ENCODE measurements at places on chromosomes 3 and 15.

DNA sequence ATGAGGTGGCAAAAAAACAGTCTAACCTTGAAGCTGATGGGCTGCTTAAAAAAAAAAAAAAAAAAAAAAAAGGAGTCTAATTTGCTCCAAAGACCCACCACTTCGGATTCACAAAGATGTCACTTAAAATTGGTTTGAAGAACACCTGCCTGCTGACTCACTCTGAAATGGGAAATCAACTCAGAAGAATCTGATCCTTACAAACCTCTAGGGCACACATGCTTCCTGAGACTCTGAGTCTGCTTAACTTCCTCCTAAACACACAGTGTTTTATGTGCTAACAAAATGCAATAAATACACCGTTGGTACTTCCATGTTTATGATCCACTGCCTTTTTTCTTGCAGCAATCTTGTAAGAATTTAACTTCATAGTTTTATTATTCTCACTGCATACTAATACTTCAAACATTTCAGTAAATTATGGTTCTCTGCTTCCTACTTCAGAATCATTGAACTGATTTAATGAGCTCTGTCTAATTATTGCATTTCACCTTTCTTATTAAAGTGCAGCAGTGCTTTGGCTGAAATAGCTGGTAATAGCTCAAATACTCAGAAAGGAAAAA, 73.0 kb upstream of the FRMD4B start:
- no peaks in the 10 kb centered on the region for H3K4me1 ChIP-seq
- no peak overlapping the region for H3K27ac ChIP-seq

GRCh38 chr3:155594526-155595187, 150.2 kb downstream of the PLCH1 start:
- H3K4me1 ChIP-seq, result no peaks in the 10 kb centered on the region
- H3K36me3 ChIP-seq, result no peaks in the 10 kb centered on the region
- no peak overlapping the region for H3K27ac ChIP-seq
- H3K4me3 ChIP-seq, result no peak overlapping the region
- DNase-seq, result no peak

GRCh38 chr3:12994357-12994606, 78.9 kb downstream of the IQSEC1 start:
- peak overlapping the region; percentile 92 for H3K27ac ChIP-seq
- peaks cover 68% of the 10 kb centered on the region for H3K4me1 ChIP-seq
- H3K27me3 ChIP-seq, result no peaks in the 10 kb centered on the region
- peak overlapping the region; percentile 86 for H3K4me3 ChIP-seq

DNA sequence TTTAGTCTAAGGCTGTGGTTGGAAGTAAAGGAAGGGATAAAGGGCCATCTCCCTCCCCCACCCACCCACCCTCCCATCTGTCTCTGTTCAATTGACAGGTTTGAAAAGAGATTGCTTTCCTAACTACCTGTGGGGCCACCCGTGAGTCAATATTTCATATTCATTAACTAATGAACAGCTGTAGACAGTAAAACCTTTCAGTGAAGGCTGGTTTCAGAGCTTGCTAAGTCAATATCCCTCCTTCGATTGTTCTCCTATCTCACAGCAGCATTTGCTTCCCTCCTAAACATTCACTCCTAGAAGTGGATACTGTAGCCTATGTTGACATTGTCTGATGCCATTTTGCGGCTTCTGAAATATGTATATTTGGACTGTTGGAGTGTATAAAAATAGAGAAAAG, 85.9 kb upstream of the SYNPR start:
- no peak for DNase-seq
- no peaks in the 10 kb centered on the region for H3K36me3 ChIP-seq
- no peaks in the 10 kb centered on the region for H3K27me3 ChIP-seq

- peaks cover 6% of the 10 kb centered on the region for H3K4me1 ChIP-seq
- H3K27ac ChIP-seq, result no peak overlapping the region
- H3K27me3 ChIP-seq, result peaks cover 6% of the 10 kb centered on the region
- DNase-seq, result no peak
- no peak overlapping the region for H3K4me3 ChIP-seq
- H3K36me3 ChIP-seq, result no peaks in the 10 kb centered on the region
Observed at GRCh38 chr15:41599061-41599460, 40.0 kb downstream of the TYRO3 start.

DNA sequence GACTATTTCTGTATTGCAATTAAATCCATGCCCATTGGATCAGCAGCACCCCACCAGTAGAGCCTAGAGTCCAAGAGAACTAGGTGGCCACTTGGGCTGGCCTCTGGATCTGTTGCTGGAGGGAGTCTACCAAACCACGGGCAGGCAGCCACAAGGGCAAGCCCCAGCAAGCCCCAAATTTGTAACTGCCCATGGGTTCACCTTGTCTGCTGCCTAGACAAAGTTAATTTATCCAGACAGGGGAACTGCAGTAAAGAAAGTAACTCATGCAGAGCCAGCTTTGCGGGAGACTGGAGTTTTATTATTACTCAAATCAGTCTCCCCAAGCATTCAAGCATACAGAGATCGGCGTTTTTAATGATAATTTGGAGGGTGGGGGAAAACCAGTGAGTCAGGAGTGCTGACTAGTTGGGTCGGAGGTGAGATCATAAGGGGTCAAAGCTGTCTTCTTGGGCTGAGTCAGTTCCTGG, 74.0 kb upstream of the TERB2 start:
- H3K4me3 ChIP-seq, result peak overlapping the region; percentile 30
- H3K27me3 ChIP-seq, result peaks cover 13% of the 10 kb centered on the region
- H3K4me1 ChIP-seq, result peaks cover 38% of the 10 kb centered on the region
- peak; percentile 43 for DNase-seq

GRCh38 chr3:62319570-62320243, 53.6 kb downstream of the FEZF2 start:
- peaks cover 20% of the 10 kb centered on the region for H3K4me1 ChIP-seq
- peaks cover 52% of the 10 kb centered on the region for H3K27me3 ChIP-seq
- peak overlapping the region; percentile 99 for H3K27ac ChIP-seq
- peak overlapping the region; percentile 92 for H3K4me3 ChIP-seq
- no peak for DNase-seq
- peaks cover 35% of the 10 kb centered on the region for H3K36me3 ChIP-seq

- no peak overlapping the region for H3K27ac ChIP-seq
- H3K36me3 ChIP-seq, result no peaks in the 10 kb centered on the region
- H3K4me3 ChIP-seq, result no peak overlapping the region
Observed at GRCh38 chr3:134708671-134709070, 57.8 kb upstream of the KY start.

- peak overlapping the region; percentile 97 for H3K4me3 ChIP-seq
- H3K4me1 ChIP-seq, result peaks cover 50% of the 10 kb centered on the region
- H3K27ac ChIP-seq, result peak overlapping the region; percentile 98
- H3K27me3 ChIP-seq, result no peaks in the 10 kb centered on the region
- no peak for DNase-seq
- peaks cover 65% of the 10 kb centered on the region for H3K36me3 ChIP-seq
Observed at GRCh38 chr15:34986326-34986725, 1.8 kb downstream of the ZNF770 start.

DNA sequence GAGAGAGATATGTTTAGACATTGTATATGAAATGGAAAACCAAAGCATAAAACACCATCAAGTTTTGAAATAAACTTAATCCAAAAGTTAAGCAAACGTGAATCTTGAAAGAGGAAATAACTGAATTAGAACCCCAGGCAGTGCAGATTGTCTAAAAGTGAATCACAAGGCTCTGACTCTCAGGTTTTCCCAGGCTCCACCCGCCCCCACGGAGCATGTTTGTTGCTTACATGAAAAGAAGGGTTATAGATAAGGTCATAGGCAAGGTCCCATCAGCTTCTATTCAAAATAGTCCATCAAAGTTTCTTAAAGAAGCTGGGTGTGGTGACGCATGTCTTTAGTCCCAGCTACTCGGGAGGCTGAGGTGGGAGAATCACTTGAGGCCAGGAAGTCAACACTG, 29.0 kb upstream of the SLMAP start:
- no peaks in the 10 kb centered on the region for H3K36me3 ChIP-seq
- no peak overlapping the region for H3K4me3 ChIP-seq
- H3K27me3 ChIP-seq, result no peaks in the 10 kb centered on the region

Measured in activated T-cell treated with anti-CD3 and anti-CD28 coated beads, Interleukin-2, amount 50 U/mL, for 24 hours (primary cell).